Left lung (tissue), 14 donors: ENCODE measurements at places on chromosomes 13 and 19. TPM values are rescaled to one million over a fixed set of nuclear protein-coding genes. Genes with fewer than 3 reads are reported as not detected.
A peak's percentile ranks its signal among the peaks of the same experiment; 100 is the strongest.

DNA sequence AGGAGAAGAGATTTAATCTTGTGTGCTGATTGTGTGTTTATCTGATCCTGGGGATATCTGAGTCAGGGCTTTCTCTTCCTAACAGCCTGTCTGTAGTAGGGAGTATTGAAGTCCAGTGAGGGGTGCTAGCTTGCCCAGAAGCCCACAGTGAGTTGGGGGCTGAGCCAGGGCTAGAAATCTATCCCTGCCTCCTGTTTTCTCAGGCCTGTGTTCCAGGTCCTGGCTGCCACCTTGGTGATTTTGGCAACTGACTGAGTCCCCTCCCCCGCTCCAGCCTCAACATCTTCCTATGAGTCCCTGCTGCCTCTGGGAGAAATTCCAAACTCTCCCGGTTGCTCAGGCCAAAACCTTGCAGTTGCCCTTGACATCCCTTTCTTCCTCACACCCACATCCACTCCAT is 7.7 kb upstream of the NOVA2 start:
- no peak for DNase-seq

- DNase-seq = no peak
These were observed 486.5 kb downstream of the COG6 start for GRCh38 chr13:40141859-40142555.

GRCh38 chr13:42477596-42478190 is 96.3 kb upstream of the TNFSF11 start:
- no peak for DNase-seq

- DNase-seq = no peak
These were observed 42.6 kb downstream of the B3GLCT start for GRCh38 chr13:31242367-31242766.

DNA sequence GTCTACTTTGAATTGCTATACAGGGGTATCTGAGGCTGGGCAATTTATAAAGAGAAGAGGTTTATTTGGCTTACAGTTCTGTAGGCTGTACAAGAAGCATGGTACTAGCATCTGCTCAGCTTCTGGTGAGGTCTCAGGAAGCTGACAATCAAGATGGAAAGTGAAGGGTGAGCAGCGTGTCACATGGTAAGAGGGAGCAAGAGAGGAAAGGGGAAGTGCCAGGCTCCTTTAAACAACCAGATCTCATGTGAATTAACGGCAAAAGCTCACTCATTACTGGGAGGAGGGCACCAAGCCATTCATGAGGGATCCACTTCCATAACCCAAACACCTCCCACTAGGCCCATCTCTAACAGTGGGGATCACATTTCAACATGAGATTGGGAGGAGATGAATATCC is 222.4 kb downstream of the TDRD3 start:
- DNase-seq = no peak

The CFD gene
- polyA plus RNA-seq = 9.5 TPM

DNA sequence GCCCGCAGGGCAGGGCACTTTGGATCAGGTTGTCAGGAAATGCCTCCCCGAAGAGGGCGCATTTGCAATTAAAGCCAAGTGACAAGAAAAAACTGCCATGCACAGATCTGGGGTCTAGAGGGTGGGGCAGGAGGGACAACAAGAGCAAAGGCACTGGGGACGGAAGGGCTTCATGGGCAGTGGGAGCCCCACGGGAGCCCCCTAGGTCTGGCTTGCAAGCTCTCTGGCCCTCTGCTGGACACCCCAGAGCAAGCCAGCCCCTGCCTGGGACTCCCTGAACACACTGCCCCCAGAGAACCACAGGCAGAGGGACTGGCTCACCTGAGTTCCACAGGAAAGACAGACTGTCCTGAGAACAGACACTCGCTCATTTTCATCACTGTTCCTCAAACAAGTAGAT is 30.2 kb upstream of the C19orf12 start:
- no peak for DNase-seq

The STAP2 gene
- 41.5 TPM for polyA plus RNA-seq

DNA sequence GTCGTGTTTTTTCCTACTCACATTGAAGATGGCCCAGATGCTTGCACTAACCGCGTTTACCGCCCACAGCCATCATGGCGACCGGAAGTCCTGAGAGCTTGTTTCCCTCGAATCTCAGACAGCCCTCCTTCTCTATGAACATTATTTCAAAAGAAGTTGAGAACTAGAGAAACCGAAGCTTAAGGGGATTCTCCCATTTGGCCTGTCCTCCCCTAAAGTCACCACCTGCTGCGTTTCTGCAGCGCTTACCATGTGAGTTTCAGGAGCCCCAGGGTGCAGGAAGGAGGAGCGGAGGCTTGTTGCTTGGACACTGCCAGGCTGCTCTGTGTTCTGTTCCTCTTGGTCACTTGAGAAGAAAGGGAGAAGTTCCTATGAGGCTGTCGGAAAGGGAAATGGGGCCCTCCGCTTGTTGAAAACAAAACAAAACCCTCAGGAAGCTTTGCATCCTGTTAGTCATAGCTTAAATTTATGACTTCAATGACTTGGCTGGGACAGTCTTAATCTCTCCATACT is 6.2 kb downstream of the CARD8 start:
- peak; percentile 35 for DNase-seq

DNA sequence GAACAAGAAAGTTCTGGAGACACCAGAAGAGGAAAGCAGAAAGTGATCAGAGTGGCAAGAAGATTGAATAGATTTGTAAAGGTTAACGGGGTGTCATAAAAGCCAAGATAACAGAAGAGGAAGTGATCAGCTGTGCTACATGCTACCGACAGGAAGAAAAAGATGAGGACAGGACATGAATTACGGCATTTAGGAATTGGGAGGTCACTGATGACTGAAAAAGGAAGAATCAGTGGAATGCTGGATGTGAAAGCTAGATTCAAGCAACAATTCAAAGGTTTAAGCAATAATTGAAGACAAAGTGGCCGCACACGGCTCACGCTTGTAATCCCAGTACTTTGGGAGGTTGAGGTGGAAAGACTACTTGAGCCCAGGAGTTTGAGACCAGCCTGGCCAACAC is 15.1 kb downstream of the ZNF160 start:
- no peak for DNase-seq

The ZNF560 gene
- 0.59 TPM for polyA plus RNA-seq

DNA sequence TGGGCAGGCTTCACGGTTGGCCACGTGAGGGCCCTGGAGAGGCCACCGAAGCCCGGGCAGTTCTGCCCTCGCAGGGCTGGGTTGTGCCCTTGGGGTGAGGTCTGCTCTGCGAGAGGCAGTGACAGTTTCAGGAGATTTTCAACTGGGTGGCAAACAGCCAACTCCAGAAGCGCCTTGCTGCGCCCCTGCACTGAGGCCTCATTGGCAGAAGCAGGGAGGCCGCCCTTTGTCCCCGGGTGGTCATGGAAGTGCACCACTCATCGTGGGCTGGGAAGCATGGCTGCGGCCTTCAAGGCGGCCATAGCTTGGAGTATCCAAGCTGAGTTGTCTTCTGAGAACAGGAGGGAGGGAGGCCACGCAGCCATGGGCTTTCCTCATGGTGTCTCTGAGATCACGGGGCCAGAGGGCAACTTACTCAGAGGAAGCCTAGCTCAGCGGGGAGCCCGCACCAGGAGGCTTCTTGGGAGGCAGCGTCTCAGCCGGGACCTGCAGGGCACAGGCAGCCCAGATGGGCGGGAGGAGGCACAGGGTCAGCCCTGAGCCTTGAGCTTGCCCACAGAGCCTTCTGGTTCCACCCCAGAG is 14.8 kb downstream of the PLEKHJ1 start:
- no peak for DNase-seq

The ZNF880 gene
- polyA plus RNA-seq = 28.2 TPM

The ZNF20 gene
- polyA plus RNA-seq = 7.8 TPM

The MEX3D gene
- polyA plus RNA-seq = 20.9 TPM

GRCh38 chr13:47929156-47929555 is 71.9 kb downstream of the SUCLA2 start:
- no peak for DNase-seq

GRCh38 chr13:39250440-39250839 is 212.2 kb downstream of the NHLRC3 start:
- DNase-seq = no peak

GRCh38 chr13:34421347-34421719 is 520.7 kb upstream of the NBEA start:
- DNase-seq = no peak

- DNase-seq = no peak
These were observed 2.4 kb downstream of the MEDAG start for GRCh38 chr13:30908416-30908980.

DNA sequence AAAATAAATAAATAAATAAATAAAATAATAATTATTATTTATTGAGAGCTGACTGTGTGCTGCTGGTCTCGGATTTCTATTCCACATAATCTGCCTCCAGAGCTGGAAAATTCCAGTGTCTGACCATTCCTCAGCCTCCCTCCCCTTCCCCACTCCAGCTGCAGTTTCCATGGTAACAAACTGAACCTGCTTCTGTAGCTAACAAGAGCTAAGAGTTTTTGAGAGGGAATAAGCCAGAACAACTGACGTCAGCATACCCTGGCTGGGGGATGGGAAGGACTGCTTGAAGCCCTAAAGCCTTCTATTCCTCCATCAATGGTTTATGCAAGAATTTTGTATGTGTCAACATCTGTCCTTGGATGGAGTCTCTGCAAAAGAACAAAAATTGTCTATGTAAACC is 26.0 kb upstream of the PEG3 start:
- DNase-seq = peak; percentile 29

DNA sequence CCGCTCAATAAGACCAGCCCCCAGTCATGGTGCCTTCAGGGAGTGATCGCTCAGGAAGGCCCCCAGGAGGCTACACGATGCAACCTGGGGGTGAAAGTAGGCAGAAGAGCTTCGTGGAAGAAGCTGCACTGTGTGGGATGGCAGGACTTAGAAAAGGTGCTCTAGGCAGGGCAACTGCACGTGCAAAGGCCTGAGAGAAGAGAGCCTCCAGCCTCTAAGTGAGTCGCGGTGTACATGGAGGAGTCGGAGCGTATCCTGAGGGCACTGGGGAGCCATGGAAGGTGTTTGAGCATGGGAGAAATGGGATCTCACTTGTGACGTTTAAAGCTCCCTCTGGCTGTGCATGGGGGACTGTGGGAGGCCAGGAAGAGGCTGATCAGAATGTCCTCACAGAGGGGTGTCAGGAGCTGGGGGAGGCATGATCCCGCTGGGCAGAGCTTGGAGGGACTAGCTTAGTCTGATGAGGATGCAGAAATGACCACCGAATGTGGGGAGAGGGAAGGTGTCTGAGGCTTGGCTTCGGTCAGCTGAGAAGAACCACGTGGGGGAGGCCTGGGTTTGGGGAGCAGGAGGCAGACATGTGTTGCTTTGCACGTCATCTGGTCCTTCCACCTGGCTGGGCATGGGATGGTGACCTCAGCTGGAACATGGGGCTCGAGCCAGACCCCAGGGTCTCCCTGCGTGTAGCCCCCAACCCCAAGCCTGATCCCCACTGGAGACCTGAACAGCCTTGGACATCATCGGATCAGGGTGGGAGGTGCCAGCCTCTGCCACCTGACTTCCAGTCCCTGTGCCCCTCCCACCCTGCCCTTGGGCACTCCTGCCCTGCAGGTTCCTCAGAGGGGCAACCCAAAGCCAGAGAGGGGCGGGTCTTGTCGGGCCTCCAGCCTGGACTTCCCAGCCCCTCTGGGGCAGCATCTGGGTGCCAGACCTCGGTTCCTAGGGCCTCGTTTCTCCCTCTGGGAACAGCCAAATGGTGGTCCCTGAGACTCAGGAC is 1.1 kb downstream of the APC2 start:
- DNase-seq = peak; percentile 44

The SLC7A10 gene
- polyA plus RNA-seq = 1.1 TPM

GRCh38 chr13:79671420-79671819 is 190.5 kb downstream of the NDFIP2 start:
- DNase-seq = no peak

DNA sequence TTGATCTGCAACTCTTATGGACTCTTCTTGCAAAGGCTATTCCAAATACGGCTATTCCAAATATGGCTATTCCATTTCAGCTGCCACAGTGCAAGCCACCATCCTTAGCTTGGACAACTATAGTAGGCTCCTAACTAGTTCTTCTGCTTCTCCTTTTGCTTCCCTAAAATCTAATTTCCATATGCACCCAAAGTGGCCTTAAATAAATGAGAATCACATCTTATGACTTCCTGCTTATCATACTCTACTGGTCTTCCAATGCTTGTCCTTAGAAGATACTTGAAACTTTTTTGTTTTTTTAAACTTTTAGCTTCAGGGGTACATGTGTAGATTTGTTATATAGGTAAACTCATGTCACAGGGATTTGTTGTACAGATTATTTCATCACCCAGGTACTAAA is 4.9 kb downstream of the UCHL3 start:
- DNase-seq = no peak

DNA sequence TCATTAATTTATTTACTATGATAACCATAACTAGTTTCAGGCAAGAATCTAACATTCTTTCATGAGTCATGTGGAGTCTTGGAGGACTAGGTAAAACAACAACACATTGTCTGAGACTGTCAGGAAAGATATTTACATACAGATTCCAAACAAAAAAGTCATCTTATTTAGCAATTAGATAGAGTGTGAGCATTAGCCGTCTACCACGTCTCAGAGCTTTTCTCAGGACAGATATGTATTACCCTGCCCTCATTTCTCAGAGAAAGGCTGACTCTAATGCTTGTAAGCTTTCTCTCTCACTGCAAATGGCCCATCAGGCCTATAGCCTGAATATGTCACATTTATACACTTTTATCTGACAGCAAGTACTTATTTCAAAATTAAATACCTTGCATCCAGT is 312.1 kb upstream of the PCDH20 start:
- no peak for DNase-seq

The LINGO3 gene
- polyA plus RNA-seq = 0.10 TPM

DNA sequence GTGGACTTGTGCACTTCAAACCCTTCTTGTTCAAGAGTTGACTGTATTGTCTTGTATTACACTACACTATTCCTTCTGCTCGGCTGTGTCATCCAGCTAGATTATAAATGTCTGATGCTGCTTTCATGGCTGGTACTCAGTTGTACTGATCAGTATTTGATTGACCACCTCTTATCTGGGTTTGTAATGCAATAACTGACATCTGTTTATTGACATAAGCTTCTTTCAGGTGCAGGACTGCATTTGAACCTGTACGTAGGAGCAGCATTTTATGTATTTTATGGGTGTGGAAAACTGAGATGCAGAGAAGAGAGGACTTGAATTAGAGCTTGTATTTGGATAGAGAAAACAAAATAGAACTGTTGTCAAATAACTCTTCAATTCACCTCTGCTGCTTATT is 309.2 kb downstream of the FGF9 start:
- no peak for DNase-seq

DNA sequence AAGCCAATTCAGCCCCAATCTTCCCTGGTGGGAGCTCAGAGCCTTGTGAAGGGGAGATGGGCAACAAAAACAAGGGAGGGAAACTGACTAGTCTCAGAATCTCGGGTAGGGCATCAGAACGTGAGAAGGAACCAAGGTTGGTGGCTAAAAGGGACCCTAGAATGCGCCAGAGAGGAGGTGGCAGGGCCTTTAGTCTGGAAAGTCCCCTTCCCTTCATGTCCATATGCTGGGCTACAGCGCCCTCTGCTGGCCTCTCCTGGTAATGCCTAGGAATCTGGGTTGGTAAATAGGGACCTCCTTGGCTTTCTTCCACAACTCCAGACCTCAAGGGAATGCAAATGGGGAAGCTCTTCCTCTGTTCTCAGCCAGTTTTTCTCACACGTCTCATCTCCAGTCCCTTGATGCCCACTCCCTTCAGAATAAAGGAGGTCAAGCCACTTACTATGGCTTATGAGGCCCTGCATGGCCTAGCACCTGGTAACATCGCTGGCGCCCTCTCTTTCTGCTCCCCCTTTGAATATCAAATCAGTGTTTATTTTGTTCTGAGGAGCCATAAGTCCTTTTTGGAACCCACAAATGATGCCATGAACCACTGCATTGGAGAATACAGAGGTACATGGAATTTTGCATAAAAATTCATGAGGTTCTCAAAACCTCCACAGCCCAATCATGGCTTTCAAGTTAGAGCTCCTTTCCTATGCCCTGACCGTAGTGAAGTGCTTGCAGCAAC is 1.4 kb upstream of the CCDC97 start:
- peak; percentile 94 for DNase-seq

The SLC25A23 gene
- 50.1 TPM for polyA plus RNA-seq
